ENCODE measurements at places on chromosomes 7 and 10.

DNA sequence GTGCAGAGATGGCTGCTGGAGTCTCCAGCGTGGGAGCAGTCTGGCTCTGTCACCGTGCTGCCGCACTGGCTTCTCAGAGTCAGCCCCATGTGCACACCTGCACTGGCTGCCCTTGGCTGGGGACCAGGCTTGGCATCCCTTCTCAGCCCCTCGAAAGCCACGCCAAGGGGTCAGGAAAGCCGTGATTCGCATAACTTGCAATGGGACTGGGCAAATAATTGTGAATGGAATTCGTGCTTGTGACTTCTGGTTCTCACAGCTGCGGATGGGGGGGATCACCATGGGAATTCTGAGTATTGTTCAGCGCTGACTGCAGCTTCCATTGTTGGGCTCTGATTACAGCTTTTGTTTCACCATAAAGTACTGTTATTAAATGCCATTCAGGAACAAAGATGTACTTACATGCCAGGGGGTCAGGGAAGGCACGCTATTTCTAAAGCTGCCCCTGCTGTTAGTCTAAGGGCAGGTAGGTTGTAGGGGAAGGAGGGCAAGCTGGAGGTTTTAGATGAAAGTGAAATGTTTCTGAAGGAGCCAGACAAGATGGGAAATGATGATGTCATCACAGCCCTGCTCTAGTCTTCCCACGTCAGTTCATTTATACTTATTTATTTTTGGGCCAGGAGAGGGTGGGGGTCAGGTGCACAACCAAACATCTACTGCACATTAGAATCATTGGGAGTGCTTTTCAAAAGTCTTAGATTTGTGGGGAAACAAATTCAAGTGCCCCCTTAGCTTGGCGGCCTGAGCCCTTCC, 5.8 kb upstream of the PLEKHA1 start:
- no peak for DNase-seq

DNA sequence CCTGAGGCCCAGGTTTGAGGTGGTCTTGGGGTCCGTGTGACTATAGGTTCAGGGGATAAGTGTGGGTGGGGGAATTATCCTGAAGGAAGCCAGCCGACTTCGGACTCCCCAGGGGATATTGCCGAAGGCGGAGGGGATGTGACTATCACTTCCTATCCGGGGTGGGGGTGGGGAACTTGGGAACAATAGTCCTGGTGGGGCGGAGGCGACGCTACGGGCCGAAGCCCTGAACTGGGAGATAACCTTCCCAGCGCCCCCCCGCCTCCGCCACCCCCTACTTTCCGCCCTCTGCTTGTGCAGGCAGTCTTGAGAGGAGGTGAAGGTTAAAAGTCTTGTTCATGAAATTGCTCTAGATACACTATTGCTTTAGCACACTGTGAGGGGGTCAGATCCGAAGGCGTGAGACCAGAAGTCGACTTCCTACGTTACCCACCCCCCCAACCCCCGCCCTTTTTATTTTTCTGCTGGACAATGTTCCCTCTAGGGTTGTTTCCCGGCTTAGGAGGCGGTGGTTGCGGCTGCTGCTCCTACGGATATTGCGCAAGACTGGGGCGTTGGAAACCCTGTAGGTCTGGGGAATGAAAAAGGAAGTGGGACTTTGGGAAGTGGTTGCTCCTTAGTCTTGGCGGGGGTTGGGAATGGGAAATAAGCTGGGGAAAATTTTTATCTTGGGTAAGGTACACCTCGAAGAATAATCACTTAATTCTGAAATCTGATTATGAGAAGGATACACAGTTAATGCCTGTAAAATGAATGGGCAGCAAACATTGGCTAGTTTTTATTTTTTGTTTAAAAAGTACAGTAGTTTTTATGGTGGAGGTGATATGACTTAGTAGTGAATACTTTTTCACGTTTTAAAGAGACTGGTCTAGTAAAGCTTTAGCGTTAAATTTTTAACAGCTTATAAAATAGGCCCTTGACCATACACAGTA, 1.5 kb downstream of the PTPN12 start:
- peak; percentile 92 for DNase-seq

GRCh38 chr10:17792991-17793390, 16.2 kb upstream of the MRC1 start:
- peak; percentile 52 for DNase-seq

DNA sequence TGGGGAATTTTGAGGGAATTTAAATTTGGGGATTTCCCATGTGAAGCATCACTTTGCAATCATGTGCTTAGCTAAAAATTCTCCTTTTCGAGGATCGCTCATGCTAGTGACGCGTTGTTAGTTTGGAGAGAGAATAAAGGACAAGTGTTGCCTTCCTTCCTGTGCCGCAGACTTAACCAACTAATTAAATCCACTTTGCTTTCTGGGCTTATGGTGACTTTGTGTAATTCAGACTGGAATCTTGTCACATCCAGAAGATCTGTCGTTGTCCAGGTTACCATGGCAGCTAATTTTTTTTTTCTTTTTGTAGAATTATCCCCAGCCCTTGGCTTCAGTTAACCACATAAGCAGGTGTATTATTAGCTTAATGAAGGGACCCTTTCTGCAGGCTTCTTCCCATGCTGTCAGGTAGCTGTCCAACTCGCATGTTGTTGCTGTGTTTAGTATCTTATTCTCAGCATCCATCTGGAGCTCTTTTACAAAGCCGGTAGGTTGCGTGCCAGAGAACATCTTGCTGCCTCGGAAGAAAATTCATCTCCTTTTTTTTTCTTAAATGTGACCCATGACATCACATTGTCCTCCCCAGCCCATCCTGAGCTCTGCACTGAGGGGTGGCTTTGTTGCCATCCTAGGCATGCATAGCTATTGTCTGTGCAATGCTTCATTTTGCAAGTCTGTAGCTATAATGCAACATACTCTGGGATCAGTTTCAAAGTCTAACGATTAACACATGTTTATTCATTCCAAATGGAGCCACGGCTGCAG, 47.2 kb upstream of the NRP1 start:
- peak; percentile 100 for DNase-seq

DNA sequence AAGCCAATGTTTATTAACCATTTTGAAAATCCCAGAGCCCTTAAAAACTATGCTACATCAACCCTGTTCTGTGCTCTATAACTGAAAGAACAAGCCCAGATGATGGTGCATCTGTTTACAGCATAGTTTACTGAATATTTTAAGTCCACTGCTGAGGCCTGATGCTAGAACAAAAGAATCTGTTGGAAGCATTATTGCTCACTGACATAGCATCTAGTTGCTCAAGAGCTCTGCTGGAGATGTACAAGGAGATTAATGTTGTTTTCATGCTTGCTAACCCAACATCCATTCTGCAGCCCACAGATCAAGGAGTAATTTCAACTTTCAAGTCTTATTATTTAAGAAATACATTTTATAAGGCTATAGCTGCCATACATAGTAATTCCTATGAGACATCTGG, 181.3 kb upstream of the FEZF1 start:
- peak; percentile 62 for DNase-seq

DNA sequence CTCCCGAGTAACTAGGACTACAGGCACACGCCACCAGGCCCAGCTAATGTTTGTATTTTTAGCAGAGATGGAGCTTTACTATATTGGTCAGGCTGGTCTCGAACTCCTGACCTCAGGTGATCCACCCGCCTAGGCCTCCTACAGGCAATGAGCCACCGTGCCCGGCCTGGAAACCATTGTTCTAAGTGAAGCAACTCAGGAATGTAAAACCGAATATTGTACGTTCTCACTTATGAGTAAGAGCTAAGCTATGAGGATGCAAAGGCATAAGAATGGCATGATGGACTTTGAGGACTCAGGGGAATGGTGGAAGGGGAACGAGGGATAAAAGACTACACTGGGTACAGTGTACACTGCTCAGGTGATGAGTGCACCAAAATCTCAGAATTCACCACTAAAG, 235.1 kb upstream of the AUTS2 start:
- DNase-seq = peak; percentile 54

- no peak for DNase-seq
These were observed 21.1 kb downstream of the C7orf33 start for GRCh38 chr7:148611692-148612091.

- no peak for DNase-seq
These were observed 18.4 kb downstream of the GPNMB start for GRCh38 chr7:23264916-23265458.

DNA sequence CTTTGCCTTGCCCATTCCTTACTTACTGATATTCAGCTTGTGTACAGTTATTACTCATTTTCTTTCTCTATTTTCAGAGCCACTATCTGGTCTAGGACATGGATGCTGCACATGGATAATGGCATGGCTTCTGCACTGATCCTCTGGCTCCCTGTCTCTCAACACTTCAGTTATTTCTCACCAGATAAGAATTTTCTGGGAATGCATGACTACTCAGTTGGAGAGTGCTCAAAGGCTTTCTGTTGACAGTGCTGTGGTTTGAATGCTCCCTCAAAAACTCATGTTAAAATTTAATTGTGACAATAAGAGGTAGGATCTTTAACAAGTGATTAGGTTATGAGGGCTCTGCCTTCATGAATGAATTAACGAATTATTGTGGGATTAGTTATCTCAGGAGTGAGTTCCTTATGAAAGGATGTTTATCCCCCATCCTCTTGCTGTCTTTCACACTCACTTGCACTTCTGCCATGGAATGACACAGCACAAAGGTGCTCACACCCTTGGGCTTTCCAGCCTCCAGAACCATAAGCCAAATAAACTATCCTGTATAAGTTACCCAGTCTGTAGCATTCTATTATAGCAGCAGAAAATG, 16.1 kb upstream of the PIK3CG start:
- peak; percentile 91 for DNase-seq

DNA sequence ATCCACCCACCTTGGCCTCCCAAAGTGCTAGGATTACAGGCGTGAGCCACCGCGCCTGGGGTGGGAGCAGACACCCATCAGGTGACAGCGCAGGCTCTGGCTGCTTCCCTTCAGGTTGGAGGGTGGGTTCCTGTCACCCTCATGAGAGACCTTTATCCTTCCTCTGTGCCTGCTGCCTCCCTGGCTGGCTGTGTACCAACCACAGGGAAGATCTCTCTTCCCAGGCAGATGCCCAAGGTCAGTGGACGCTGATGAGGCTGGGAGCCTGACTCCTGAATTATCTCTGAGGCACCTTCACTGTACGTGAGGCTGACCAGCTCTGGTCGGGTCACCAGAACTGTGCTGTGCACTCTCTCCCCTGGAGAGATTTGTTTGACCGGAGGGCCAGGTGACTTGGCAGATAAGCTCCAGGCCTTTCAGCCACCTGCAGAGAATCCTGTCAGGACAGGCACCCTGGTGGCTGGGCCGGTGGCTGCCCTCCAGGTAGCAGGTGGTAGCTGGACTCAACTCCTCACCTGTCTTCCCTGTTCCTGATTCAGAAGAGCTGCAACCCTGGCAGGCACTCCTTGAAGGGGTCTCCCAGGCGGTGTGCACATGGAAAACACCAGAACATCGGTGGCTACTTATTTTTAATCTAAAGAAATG, 251.9 kb downstream of the GLRX3 start:
- no peak for DNase-seq

DNA sequence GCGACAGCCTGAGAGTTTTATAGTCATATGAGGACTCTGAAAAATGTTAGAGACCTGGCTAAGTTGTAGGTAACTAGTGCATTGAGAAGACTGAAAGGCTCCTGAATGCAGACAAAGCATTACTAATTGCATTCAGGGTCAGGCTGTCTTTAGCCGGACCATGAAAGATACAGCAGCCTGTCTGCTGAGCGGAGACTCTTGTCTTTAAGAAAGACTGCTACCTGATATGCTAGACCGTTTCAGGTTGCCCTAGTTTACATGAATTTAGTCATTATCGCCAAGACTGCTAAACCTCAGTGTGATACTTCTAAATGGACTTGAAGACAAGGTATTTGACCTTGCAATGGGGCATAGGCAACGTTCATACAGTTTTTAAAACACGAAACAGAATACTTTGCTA, 81.2 kb downstream of the BMPR1A start:
- no peak for DNase-seq

- DNase-seq = no peak
These were observed 257.6 kb upstream of the NPY start for GRCh38 chr7:24026351-24026750.

GRCh38 chr10:132588301-132589013, 50.9 kb downstream of the INPP5A start:
- DNase-seq = peak; percentile 46

DNA sequence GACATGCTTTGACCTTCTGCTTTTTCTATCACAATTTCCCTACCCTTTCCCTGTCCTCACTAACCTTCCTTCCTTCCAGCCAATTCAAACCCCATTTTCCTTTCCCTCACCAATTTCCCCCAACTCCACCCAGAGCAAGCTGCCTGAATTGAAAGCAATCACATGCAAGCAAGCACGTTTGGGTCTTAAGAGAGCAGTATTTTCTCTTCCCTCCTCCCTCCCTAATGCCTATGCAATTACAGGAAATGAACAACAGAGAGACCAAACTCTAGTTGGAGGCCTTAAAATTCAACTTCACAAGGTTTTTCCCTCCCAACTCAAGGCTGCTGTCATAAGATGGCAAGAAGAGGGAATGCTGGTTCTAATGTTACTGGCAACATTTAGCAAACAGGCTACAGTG, 117.2 kb downstream of the MYOF start:
- DNase-seq = no peak

DNA sequence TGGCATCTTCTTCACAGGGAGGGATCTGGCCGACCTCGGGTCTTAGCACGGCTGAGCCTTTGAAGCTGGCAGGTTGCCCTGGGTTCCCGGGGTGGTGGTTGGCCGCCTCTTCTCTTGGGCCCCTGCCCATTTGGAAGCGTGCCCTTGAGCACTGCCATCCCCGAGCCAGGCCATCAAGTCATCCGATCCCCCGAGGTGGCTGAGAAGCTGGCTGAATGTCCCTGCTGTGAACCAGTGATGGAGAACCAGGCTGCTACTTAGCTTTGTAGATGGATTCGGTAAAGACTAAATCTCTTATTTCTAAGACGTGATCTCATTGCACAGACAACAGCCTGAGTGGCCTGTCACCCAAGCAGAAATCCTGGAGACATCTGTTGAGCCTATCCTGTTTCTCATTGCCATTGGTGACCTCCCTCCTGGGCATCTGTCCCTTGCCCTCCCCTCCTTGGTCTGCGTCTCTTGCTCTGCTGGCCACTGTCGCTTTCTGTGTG, 74.3 kb downstream of the GRK5 start:
- peak; percentile 53 for DNase-seq

- DNase-seq = no peak
These were observed 10.0 kb upstream of the TLX1 start for GRCh38 chr10:101120884-101121653.

Measured in AG10803 (cell line).